ENCODE measurements at places on chromosomes 3 and 15.

DNA sequence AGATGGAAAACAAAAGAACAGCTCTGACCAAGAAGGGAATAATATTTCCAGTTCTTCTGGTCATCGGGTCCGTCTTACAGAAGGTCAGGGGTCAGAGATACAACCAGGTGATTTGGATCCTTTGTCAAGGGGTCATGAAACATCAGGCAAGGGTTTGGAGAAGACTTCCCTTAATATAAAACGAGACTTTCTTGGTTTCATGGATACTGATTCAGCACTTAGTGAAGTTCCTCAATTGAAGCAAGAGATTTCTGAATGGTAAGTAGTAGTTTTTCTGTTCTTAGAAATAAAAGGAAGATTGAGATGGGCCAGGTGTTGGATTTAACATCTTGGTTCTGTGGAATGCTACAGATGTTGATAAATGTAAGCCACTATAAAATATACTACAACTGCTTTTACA lies 9.5 kb downstream of the MGA start:
- DNase-seq: no peak

- DNase-seq: no peak
These were observed 54.3 kb downstream of the GSK3B start for GRCh38 chr3:120039642-120040610.

GRCh38 chr3:139439278-139439677 lies 37.0 kb downstream of the RBP2 start:
- DNase-seq: no peak

- DNase-seq: no peak
These were observed 25.9 kb downstream of the RNF111 start for GRCh38 chr15:59013246-59013873.

GRCh38 chr15:80977627-80978036 lies 12.0 kb downstream of the MESD start:
- DNase-seq: peak; percentile 71

DNA sequence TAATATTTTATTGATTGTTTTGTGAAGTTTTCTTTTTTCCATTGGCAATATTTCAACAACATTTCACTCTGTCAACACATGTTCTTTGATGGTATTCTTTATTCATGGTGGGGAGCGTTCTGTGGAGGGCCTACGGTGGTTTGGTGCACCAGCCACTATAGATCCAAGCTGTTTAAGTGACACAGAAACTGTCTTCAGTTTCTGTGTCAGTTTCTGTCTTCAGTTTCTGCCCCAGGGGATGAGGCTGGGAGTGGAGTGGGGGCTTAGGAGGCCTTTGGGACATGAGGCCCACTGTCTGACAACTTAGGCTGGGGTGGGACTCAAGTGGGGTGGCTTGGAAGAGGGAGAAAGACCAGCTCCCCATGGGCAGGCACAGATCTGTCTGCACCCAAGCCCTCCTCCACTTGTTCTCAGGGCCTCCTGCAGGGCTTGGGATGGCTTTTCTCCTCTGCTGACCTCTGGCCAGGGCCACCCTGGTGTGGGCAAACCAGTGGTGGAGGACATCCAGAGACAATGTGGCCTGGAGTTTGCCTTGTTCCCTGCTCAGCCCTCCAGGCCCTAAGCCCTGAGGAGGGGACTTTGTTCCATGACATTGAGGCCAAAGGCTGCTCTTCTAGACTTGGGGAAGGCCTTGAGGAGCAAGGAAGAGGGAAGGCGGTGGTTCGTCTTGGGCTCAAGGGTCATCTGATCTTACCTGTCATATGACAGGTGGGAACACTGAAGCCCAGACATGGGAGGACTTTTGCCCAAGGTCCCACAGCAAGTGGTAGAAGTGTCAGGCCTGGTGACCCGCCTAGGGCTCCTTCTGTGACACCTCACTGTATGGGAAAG lies 60.3 kb upstream of the SMAD6 start:
- DNase-seq: no peak

DNA sequence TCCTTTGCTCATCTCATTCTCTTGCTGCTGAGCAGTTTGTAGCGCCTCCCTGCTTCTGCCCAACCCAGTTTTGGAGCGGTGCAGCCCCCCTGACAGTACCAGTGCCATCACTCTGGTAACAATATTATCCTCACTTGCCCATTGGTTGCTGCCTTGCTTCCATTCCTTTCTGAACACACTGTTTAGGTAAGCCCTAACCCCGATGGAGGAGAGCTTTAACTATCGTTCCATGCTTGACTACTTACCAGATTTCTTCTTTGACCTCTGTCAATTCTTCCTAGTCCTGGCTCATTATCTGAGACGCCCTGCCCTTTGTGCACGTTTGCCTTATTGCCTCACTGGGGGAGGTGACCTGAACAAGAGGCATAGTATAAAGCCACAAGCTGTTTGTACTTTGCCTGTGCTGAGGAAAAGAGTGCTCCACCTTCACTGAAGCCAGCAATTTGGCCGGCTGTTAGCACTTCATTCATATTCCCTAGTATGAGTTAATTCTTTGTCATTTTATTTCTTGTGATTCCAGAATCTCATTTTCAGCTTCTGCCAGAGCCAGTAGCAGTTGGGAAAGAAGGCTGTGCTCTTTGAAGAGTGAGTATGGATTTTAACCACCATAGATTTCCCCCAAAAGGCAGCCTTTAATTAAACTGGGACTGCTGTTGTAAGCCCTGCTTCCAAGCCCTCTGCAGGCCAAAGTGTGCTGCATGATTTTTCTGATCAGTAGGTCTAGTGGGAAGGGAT lies 11.9 kb downstream of the ABHD6 start:
- DNase-seq: no peak

GRCh38 chr3:160200353-160200752 lies 24.9 kb upstream of the C3orf80 start:
- DNase-seq: no peak

- DNase-seq: peak; percentile 35
These were observed 68.9 kb downstream of the NPTN start for GRCh38 chr15:73564255-73564654.

DNA sequence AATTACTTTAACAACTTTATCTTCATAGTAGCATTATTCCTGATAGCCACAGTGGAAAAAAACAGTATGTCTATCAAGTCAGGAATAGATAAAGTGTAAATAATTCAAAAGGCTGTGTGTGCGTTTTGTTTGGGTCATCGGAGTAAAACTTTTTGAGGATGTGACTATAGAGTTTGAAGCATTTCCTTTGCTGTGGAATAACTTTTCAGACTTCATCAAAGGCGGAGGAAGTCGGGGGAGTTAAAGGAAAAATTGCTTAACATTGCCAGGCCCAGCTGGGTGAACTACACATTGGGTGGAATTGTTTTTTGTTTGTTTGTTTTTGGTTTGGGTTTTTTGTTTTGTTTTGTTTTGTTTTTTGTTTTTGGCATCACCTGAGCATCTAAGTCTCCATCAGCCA lies 70.4 kb upstream of the CRTC3 start:
- DNase-seq: no peak

GRCh38 chr3:50388016-50388719 lies 28.8 kb upstream of the TMEM115 start:
- DNase-seq: no peak

DNA sequence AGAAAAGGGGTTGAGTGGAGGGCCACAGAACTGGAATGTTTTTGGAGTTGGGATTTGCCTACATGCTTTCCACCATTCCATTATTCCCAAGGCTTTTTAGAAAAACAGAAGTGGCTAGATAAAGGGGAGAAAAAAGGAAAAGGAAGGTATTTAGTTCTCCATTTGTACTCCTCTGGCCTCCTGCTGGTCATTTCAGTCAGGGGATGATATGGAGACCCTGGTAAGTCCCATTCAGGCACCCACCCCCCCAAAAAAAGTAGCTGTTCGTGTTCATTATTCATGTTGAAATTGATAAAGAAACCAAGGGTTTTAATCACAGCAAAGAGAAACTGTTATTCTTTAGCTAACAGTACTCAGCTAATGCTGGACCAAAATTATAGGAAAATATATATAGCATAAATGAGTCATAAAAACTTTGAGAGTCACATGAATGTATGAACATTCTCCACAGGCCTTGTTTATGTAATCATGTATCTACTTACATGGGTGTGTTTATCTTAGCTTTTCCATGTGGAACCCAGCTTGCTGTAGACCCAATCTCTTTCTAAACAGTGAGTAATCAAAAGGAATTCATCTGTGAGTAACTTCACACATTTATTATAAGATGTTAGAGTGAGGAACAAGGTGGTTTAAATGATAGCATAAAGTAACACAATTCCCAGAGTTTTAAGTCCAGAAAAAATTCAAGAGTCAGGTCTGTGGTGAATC lies 167.2 kb downstream of the KCNMB2 start:
- DNase-seq: no peak

GRCh38 chr3:60933824-60934223 lies 317.4 kb downstream of the FHIT start:
- DNase-seq: no peak

DNA sequence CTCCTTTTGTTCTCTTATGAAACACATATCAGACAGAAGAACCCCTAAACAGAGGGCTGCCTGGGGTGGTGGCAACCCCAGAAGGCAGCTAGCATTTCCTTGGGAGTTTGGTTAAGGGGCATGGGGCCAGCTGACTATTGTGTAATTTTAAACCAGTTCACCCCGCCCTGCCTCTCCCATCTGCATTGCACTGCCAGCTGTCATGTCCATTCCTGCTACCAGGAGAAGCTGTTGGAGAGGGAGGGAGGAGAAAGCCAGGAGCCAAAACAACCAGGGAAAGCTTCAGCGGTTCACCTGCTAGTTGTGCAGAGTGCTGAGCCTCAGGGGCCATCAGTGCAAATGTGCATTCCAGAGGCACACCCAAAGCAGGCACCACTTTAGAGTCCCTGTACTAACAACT lies 47.6 kb upstream of the ATP1B3 start:
- DNase-seq: no peak

- no peak for DNase-seq
These were observed 12.7 kb downstream of the C3orf22 start for GRCh38 chr3:126546013-126546412.

GRCh38 chr15:25554640-25555039 lies 115.8 kb upstream of the UBE3A start:
- DNase-seq: no peak

DNA sequence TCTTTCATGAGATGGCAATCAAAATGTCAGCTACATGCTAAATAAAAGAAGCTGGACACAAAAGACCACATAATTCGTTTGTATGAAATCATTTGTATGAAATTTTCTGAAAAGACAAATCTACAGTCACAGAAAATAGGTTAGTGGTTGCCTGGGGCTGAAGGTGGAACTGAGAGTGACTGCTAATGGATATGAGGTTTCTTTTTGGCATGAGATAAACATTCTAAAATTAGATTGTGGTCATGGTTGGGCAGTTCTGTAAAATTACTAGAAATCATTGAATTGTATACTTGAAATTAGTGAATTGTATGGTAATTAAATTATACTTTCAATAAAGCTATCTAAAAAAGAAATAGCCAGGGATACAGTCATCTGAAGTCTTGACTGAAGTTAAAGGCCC lies 2.7 kb upstream of the DMXL2 start:
- no peak for DNase-seq

DNA sequence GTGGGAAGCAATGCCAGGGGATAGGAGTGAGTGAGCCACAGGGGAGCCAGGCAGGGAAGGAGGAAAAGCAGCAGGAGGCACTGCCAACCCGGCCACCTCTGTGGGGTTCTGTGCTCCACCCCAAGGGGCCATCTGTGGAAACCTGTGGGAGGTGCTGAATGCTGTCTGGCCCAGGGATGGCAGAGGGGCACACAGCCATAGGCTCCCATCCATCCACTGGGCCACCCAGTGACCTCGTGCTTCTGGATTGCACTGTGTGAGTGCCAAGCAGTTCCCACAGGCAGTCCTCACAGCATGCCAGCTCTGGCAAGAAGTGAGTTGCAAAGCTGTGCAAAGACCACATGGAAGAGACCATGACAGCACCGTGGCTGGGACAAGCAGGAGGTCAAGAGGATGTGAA lies 27.5 kb downstream of the DNAJB8 start:
- no peak for DNase-seq

Measured in head of caudate nucleus (tissue), 42 donors.